CD4-positive, alpha-beta T cell (primary cell): ENCODE measurements at places on chromosomes 11 and 22. TPM values are rescaled to one million over a fixed set of nuclear protein-coding genes. Genes with fewer than 3 reads are reported as not detected.

DNA sequence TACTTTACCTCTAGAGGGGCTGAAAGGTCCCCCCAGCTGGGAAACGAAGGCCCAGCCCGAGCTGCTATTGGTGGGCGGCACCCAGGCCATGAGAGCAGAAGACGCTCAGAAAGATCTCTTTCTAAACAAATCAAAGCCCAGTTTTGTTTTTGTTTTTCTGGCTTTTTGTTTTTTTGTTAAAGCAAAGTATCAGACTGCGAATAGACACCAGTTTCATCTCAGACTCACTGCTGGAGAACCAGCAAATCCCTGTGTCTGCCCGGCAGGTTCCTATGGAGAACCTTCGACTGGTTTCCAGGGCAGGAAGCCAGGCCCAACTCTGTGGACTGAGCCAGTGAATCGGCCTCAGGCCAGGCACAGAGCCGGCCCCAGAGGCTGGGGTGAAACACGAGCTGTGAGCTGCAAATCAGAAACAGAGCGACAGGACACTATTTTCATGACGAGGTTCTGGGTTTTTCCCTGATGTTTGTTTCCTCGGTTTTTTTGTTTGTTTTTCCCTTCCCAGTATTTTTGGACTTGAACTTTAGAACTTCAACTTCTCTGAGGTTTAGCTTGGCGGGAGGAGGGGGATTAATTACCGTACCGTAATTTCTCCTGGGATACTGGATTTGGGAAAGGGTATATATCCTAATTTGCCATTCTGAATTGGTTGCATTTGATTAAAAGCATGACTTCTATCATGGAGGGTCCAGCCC lies 16.0 kb upstream of the B4GALNT4 start:
- no peak for DNase-seq

DNA sequence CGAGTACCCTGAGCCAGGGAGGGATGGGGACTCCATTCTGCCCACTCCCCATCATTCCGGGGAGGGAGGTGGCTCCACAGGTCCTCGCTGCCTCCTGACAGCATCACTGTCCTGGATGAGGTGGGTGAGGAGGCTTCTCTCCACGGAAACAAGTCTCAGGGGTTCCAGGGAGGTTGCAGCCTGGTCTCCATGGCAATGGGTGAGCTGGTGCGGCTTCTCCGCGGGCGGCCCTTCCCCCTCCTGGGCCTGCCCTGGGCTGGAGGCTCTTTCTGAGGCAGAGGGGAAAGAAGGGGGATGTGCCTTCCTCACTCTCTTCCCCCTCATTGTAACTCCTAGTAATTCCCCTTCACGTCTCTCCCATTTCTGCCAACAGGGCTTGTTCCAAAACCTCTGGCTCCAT lies 37.1 kb upstream of the PARVG start:
- no peak for DNase-seq

- no peak for DNase-seq
Observed at GRCh38 chr11:9201372-9202162, 63.6 kb downstream of the DENND5A start.

DNA sequence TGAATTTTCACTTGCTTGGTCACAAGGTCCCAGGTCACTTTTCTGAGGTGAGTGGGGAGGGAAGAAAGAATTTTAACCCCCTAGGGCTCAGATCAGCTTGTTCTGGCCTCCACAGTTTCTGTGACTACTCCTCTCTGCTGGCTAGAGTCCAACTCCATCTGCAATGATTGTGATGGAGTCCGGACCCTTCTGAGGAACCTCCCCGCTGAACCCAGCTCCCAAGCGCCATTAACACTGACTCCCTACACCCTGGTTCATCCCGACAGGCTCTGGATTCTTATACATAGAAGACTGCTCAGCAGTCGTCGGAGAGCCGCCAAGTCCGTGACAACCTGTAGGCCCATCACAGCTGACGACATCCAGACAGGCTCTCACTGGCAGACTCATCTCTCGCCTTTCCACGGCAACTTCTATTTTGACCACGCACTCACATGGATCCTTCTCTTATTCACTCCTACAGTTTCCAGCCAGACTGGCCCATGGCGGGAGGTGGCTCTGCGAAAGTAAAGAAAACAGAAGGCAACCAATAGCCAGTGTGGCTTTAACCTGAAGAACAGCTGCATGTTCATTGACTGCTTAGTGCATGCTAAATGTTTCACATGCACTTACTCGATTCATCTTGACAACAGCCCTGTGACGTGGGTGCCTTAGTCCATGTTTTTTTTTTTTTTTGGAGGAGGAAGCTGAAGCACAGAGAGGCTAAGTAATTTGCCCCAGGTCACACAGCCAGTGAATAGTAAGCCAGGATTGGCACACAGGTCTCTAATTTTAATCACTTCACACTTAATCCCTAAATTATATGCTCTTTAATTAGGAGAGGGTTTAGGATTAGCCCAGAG lies 68.0 kb upstream of the PRDM11 start:
- DNase-seq = no peak

- DNase-seq = no peak
Observed at GRCh38 chr11:47409440-47410369, 1.3 kb downstream of the SLC39A13 start.

The CCDC88B gene
- total RNA-seq = 112 TPM
